Myocyte (in vitro differentiated cells): ENCODE measurements at places on chromosomes 7 and 10. TPM values are rescaled to one million over a fixed set of nuclear protein-coding genes. Genes with fewer than 3 reads are reported as not detected.

GRCh38 chr7:47893238-47893637, 55.0 kb downstream of the PKD1L1 start:
- DNase-seq = no peak

DNA sequence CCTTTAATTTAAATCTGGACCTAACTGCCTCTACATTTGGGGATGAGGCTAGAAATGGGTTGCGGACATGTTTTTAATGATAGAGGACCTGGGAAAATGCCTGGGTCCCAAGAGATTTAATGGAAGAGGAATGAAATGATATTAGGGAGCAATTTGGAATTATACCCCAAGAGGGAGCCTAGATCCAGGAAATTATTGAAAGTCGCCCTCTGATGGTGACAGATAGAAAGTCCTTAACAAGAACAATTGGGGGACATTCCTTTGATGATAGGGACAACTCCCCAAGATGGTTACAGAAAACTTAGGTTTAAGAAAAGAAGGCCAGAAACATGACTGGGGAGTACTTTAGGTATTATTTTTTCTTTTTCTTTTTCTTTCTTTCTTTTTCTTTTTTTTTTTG, 9.5 kb upstream of the TSGA13 start:
- DNase-seq = peak; percentile 70

DNA sequence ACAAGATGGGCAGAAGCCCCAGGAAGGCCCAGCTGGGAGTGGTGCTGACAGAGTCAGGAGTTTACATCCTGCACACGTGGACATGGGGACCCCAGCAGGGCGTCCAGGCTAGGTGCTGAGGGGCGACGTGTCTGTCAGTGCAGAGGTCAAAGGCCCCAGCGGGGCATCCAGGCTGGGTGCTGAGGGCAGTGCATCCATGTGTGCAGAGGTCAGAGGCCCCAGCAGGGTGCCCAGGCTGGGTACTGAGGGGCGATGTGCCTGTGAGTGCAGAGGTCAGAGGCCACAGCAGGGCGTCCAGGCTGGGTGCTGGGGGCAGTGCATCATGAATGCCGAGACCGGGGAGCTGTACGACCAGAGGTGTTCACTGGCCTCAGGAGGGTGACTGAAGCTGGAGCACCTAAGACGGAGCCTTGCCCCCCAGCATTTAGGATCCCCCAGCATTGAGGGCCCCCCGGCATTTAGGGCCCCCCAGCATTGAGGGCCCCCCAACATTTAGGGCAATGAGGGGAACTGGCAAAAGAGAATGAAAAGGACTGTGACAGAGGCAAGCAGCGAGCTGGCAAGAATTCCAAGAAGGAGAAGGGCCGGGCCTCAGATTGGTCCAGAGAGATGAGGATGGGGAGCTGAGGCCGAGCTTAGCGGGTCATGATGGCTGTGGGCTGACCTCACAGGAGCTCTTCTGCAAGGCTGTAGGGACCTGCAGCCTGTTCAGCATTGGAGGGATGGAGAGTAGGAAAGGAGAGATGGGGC, 474.9 kb downstream of the PTPRN2 start:
- DNase-seq = no peak

DNA sequence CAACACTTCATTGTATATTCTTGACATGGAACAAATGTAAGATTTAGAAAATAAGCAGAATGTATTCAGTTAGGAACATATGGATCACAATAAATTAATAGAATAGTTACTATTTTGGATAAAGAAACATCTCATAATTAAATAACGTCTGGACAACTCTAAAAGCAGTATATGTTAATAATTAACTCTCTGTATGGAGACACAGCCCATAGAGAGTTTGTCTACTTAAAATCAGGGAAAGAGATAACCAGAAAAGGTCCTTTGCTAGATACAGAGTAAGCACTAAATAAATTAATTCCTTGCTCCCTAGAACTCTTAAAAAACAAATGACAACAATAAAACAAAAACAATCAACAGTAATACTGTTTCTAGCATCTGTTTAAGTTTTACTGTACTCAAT, 184.4 kb upstream of the THSD7A start:
- DNase-seq = no peak

DNA sequence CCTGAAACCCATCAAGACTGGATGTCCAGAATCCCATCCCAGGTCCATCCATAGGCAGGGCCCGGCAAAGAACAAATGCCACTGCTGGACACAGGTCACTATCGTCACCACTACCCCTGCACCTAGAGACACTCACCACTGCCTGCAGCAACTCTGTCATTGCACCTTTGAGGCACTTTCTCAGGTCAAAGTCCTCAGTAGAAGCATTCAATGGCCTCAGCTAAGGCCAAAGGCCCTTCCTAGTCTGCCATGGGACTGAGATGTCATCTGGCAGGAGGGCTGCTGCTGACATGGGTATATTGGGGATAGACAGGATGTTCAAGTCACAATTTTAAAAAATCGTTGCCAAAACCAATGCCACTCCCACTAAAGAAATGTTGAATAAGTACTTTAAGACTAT, 58.7 kb downstream of the GPAM start:
- DNase-seq = no peak

- no peak for DNase-seq
Observed at GRCh38 chr7:142485617-142486226, 227.9 kb upstream of the PRSS58 start.

GRCh38 chr10:9579110-9579705, 1438.5 kb upstream of the CELF2 start:
- peak; percentile 5 for DNase-seq

DNA sequence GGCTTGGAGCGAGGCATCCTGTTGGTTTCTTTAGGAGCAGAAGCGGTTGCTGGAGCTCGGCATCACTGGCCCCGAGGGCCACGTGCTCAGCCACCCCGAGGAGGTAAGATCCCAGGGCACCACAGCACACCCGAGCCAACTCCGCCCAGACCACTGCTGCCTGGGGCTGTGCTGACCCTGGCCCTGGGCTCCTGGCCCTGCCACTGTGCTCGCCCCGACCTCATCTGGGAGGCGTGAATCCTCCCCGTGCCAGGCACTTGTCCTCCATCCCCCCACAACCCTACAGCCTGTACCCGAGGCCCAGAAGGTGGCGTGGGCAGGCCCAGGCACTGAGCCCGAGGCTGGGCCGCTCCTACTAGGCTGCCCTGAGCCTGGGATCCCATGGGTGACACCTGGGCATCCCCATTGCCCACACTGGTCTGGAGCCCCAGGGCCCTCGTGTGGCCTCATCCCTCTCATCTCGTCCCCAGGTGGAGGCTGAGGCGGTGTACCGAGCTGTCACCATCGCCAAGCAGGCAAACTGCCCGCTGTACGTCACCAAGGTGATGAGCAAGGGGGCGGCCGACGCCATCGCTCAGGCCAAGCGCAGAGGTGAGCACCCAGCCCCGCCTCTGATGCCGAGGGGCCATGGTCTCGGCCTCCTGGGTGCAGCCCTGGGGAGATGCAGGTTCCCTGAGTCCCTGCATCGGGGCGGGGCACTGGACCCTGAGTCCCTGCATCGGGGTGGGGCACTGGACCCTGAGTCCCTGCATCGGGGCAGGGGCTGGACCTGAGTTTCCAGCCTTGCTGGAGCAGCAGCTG, 11.8 kb downstream of the DPYSL4 start:
- no peak for DNase-seq

- DNase-seq = peak; percentile 96
Observed at GRCh38 chr7:103113164-103113563, 35.7 kb downstream of the NAPEPLD start.

GRCh38 chr10:118769898-118770600, 15.3 kb upstream of the CACUL1 start:
- DNase-seq = no peak

- DNase-seq = no peak
Observed at GRCh38 chr7:42224391-42225003, 12.5 kb downstream of the GLI3 start.

GRCh38 chr10:69498711-69499471, 47.6 kb downstream of the TSPAN15 start:
- peak; percentile 92 for DNase-seq

DNA sequence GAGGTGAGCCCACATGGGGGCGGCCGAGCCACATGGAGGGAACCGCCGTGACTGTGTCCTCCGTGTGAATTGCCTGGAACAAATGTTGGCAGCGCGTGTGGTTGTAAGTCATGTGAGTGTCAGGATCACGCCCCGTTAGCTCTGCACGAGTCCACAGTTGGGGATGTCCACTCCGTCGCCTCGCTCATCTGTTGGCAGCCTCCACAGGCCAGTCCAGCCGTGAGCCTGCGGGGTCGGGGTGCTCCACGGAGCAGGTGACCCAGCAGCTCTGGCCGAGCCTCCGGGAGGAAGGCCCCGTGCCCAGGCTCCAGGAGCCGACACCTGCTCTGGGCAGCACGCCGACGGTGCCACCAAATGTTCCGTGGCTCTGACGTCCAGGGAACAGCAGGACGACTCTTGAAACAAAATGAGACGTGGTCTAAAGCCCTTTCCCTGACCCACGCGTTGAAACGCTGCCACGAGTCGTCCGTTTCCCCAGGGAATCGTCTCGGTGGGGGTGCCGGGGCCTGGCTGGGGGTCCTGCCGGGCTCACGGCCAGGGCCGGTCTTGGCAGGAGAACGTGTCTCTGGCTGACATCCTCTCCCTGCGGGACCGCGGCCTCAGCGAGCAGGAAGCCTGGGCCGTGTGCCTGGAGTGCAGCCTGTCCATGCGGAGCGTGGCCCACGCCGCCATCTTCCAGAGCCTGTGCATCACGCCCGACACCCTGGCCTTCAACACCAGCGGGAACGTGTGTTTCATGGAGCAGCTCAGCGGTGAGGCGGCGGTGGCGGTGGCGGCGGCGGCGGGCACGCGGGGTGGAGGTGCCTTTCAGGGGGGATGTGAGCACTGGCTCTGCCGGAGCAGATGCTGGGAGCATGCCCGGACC, 7.0 kb downstream of the KNDC1 start:
- DNase-seq = no peak

GRCh38 chr7:986766-987751, 4.1 kb downstream of the CYP2W1 start:
- no peak for DNase-seq

- no peak for DNase-seq
Observed at GRCh38 chr7:110947408-110947807, 143.5 kb upstream of the LRRN3 start.

GRCh38 chr7:105229641-105230040, 159.1 kb downstream of the SRPK2 start:
- no peak for DNase-seq

GRCh38 chr10:75048669-75049098, 62.8 kb upstream of the SAMD8 start:
- no peak for DNase-seq

GRCh38 chr7:51459809-51460208, 143.2 kb upstream of the COBL start:
- no peak for DNase-seq

GRCh38 chr7:45225311-45225947, 67.8 kb downstream of the RAMP3 start:
- DNase-seq = no peak

- no peak for DNase-seq
Observed at GRCh38 chr7:107815254-107815882, 12.3 kb upstream of the SLC26A3 start.

- DNase-seq = peak; percentile 39
Observed at GRCh38 chr10:57992321-57993077, 275.2 kb downstream of the IPMK start.

DNA sequence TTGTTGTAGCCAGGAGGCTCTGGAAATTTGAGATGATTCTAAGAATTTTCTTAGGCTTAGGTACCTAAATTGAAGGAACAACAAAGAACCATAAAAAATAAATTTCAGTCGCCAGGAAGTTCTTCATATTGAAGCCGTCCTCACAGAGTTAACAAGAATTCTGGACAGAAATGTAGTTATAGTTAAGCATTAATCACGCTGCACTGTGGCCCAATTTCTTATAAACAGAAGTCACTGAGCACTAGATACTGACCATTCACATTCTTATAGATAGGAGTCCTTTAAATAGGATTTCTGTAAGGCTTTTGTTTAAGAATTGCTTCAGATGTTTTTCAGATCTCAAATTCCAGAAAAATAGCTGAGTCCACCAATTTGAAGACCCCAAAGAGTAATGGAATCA, 256.2 kb upstream of the PITRM1 start:
- DNase-seq = no peak

DNA sequence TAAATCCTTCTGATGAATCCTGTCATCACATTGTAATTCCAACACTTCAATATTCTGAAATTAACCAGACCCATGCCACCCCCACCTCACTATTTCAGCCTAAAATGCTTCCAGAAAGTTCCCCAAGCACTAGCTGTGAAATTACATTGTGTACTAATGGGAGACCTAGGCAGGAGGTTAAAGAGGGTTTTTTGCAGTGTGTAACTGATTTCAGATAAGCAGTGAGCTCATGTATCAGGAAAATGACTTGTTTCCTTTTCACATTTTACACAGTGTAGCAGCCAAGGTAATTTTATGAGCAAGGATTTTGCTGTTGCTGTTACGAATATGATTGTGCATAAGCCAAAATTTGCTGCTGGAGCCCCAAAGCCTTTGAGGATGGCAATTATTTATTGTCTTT, 129.0 kb downstream of the INHBA start:
- no peak for DNase-seq

- DNase-seq = no peak
Observed at GRCh38 chr10:29317423-29318021, 28.7 kb downstream of the LYZL1 start.

GRCh38 chr10:32217216-32217615, 129.7 kb downstream of the EPC1 start:
- no peak for DNase-seq

DNA sequence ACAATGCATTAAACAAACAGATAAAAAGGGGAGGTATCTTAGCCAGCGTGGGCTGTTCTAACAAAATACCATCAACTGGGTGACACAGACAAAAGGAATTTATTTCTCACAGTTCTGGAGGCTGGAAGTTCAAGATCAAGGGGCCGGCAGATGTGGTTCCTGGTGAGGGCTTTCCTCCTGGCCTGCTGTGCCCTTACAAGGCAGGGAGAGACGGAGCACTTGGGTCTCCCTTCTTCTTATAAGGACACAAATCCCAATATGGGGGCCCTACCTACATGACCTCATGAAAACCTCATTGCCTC, 281.6 kb upstream of the KLF14 start:
- no peak for DNase-seq

- DNase-seq = no peak
Observed at GRCh38 chr7:116601426-116601825, 70.6 kb upstream of the MET start.

GRCh38 chr7:116337018-116337417, 126.7 kb downstream of the TES start:
- DNase-seq = no peak

- no peak for DNase-seq
Observed at GRCh38 chr7:77888998-77889397, 90.4 kb downstream of the PHTF2 start.

- DNase-seq = no peak
Observed at GRCh38 chr10:79923145-79923544, 25.8 kb downstream of the SFTPD start.

- DNase-seq = peak; percentile 37
Observed at GRCh38 chr10:116398224-116398623, 29.4 kb upstream of the PNLIPRP3 start.

DKK1 gene
- total RNA-seq = 4.9 and 13.5 TPM in 2 replicates

FAM3C gene
- total RNA-seq = 111 and 166 TPM in 2 replicates

CCDC136 gene
- total RNA-seq = 4.6 and 5.0 TPM in 2 replicates

JAZF1 gene
- total RNA-seq = 5.2 and 9.3 TPM in 2 replicates

UNCX gene
- not detected in 2 replicates for total RNA-seq

DMTF1 gene
- total RNA-seq = 68.5 and 69.1 TPM in 2 replicates

CDHR1 gene
- 0.05 and 0.86 TPM in 2 replicates for total RNA-seq

PDK4 gene
- 1.1 and 1.4 TPM in 2 replicates for total RNA-seq

DRGX gene
- total RNA-seq = not detected in 2 replicates

GTPBP10 gene
- 13.0 and 17.4 TPM in 2 replicates for total RNA-seq

CPN1 gene
- not detected in 2 replicates for total RNA-seq

AUTS2 gene
- 4.4 and 6.6 TPM in 2 replicates for total RNA-seq
